SK-MEL-5 (cell line): ENCODE measurements at places on chromosomes 3 and 15.

DNA sequence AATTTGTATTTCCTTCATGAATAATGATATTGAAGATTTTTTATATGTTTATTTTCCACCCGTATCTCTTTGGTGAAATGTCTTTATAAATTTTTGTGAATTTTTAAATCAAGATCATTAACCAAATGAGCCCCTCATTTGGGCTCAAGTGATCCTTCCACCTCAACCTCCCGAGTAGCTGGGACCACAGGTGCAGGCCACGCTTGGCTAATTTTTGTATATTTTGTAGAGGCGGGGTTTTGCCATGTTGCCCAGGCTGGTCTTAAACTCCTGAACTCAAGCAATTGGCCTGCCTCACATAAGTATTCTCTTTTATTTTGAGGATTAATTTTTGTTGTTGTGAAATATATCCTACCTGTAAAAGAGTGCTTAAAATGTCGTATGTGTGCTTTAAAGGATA, 4.9 kb downstream of the BBS4 start:
- DNase-seq: no peak

DNA sequence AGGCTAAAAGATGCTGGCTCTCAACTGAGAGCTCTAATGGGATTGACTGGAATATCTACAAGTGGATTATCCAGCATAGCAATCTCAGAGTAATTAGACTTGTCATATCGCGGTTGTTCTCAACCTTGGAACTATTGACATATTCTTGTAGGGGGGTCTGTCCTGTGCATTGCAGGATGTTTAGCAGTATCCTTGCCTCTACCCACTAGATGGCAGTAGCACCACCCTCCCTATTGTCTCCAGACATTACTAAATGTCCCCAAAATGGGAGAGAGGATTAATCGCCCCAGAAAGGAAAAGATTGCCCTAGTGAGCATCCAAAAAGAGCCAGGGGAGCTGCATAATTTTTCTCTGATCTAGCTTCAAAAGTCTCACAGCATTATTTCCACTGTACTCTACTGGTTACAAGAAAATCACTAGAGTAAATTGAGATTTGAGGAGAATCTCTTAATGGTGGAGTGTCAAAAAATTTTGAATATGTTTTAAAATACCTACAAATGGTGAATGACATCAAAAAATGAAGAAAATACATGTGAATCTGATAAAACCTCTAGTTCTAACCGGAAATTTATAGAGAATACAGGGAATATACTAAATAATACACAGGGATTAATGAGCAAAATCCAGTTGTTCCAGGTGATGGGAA, 388.2 kb upstream of the AGTR1 start:
- DNase-seq: peak; percentile 74

DNA sequence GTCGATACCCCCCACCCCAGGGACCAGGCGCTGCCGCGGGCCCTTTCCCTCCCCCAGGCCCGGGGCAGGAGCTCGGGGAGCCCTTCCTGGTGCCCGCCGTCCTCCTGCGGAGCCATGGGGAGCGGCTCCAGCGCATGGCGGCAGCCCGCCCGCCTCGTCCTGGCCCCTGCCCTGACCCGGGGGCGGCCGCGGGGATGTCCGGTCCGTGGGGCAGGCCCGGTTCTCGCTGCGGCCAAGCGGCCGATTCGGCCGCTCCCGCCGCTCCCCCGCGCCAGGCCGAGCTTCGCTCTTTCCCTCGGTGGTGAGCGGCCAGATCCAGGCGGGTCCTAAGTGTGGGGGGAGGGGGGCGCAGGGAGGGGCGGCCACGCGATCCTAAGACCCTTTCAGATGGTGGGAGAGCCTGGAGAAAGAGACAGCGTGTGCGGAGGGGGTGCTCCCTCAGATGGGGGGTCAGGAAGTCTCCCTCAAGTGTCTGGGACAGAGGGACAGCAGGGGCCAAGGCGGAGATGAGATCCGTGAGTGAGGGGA, 1.3 kb downstream of the NEIL1 start:
- DNase-seq: no peak

DNA sequence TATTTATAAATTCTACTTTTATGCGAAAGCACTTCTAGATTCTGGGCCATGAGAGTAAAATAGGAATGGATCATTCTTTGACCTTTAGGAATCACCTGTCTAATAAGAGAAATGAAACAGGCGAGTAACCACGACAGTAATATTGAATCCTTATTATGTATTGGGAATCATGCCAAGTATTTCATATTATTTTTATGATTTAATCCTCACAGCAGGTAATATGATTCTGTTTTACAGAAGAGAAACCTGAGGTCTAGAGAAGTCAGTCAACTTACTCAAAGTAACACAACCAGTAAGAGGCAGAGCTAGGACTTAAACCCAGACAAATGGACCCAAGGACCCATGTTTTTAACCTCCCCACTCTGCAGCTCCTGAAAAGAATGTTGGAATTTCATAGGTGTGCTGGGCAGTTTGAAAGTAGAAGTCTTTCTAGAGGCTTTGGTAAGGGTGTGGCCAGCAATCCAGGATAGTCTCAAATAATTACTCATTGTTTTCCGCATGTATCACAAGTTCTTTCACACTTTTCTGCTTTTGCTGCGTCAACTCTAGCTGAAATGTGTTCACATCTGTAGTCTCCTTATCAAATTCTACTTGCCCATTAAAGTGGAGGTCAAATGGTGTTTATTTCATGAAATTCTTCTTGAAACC, 181.7 kb downstream of the TPRG1 start:
- no peak for DNase-seq

DNA sequence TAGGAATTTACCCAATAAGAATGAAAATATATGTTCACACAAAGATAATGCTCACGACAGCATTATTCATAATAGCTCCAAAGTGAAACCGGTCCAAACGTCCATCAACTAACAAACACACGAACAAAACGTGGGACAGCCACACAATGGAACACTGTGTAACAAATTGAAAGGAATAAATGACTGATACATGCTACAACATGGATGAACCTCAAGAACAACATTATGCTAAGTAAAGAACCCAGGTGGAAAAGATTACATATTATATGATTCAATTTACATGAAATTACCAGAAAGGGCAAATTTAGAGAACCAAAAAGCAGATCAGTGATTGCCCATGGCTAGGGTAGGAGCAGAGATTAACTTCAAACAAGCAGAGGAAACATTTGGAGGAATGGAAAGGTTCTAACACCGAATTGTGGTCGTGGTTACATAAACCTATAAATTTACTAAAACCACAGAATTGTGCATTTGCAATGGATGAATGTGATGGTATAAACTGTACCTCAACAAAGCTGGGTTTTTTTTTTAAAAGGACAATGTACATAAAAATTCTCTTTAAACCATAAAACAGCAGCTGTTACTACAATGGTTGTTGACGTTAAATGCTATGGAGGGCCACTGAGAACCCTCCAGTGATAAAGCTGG, 76.3 kb downstream of the XXYLT1 start:
- DNase-seq: peak; percentile 68

GRCh38 chr3:51945926-51946705, 4.0 kb downstream of the PARP3 start:
- DNase-seq: no peak

DNA sequence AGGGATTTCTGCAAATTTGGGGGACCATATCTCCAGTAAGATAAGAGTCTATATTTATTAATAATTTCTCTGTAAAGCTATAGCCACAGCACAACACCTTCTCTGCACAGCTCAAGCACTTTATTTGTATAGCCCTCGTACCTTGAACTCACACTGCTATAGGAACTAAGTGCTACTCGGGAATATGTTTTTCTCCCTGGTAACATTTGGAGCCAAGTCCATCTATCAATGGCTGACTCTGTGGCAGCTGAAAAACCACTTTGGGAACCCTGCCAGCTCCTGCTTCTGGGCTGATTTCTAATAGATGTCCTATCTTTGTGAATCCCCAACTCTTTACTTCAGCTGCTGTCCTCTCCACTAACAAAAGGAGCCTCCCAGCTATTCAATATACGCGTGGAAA, 298.5 kb downstream of the GBE1 start:
- no peak for DNase-seq

DNA sequence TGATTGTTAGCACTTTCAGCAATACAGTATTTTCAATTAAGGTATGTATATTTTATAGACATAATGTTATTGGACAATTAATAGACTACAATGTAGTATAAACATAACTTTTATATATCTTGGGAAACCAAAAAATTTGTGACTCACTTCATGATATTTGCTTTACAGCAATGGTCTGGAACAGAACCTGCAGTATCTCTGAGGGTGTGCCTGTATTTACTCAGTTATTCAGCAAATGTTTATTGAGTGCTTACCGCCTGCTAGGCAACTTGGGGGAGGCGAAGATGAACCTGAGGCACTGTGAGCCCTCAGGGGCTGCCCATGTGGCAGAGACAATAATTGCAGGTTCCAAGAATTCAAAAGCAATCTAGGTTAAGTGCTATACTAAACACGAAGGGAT, 144.8 kb downstream of the GABRB3 start:
- DNase-seq: no peak
